AG09319 (cell line): ENCODE measurements at places on chromosomes 4 and X.
A peak's percentile ranks its signal among the peaks of the same experiment; 100 is the strongest.

DNA sequence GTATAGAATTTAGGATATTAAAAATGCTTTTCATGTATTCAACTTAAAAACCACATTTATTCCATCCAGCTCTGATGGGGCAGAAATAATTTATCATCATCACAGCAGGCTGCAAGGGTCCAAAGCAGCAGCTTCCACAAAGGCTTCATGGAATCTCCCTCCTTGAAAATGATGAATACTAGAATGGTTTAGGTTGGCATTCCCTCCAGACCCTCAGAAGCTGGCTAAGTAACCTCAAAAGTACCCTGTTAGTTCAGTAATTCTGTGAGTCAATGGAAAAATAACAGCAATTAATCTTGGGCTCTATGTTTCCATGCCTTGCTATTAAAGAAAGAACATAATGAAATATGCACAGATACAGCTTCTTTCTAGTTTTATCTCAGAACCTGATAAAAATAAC is 594.9 kb upstream of the DIPK2B start:
- no peak for DNase-seq

DNA sequence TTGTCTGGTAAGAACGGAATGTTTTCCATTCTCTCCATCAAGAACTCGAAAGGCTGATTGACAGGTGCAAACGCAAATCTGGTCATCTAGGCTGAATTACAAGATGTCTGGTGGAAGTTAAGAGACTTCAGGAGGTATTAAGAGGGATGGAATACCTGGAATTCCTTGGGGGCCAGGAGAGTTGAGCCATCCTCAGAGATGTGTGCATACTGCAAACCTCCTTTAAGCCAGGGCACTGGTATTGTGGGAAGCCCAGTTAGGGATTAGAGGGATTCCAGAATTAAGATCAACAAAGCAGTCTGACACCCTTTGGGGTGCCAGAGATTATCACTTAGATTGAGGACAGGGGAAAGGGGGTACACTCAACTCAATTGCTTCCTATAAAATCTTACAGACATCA is 151.4 kb downstream of the VCX3A start:
- no peak for DNase-seq

- no peak for DNase-seq
Measured at GRCh38 chr4:2511645-2512131, 24.8 kb upstream of the FAM193A start.

- no peak for DNase-seq
Measured at GRCh38 chrX:122788216-122788615, 395.9 kb upstream of the GRIA3 start.

DNA sequence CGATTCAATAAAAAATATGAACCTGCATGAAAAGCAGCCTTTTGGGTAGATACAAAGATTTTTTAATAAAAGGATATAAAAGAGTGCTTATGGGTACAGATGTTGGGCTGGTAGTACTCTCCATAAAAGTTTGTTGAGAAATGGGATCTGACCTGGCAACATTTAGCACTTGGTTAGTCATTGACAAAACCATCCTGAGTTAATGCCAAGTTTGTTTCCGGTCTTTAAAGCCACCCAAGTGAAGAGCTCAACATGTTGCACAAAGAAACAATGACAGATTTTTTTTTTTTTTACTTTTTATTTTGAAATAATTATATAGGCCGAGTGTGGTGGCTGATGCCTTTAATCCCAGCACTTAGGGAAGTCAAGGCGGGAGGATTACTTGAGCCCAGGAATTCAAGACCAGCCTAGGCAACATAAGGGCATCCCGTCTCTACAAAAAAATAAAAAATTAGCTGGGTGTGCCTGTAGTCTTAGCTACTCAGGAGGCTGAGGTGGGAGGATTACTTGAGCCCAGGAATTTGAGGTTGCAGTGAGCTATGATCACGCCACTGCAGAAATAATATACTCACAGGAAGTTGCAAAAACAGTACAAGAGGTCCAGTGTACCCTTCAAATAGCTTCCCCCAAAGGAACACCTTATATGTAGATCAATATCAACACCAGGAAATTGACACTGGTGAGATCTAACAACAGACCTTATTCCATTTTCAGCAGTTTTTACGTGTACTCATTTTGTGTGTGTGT is 16.6 kb downstream of the CHST7 start:
- DNase-seq, result no peak

GRCh38 chr4:187562345-187562744 is 433.2 kb upstream of the ZFP42 start:
- DNase-seq, result no peak

DNA sequence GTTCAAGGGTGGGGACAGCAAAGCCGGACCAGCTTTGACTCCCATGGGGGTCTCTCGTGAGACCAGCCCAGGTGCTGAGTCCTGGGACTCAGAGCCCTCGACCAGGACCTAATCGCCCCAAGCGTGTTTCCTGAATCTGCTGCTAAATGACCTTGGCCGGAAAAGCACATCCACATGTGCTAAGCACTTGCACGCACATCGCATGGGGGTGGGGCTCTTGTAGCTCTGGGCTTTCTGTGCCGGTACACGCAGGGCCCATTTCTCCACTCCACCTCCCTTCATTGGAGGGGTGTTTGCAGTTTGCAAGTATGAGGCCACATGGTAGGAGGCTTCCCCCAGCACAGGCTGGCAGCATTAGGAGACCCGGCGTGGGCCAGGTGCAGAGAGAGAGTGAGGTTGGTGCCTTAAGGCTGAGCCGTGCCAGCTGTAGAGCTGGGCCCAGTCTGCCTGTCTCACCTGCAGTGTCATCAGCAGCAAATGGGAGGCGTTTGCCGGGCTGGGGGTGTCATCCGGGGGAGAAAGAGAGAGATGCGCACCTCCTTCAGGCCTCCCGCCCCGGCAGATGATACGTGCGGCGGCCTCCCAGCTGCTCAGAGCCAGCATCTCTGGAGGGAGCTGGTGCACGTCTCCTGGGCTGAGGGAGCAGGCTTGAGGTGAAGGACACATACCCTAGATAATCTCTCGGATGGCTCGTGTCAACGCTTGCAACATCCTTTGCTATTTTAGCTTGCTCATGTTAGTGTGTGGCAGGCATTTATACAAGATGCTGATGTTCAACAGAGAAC is 45.2 kb upstream of the CLCN4 start:
- DNase-seq, result no peak

DNA sequence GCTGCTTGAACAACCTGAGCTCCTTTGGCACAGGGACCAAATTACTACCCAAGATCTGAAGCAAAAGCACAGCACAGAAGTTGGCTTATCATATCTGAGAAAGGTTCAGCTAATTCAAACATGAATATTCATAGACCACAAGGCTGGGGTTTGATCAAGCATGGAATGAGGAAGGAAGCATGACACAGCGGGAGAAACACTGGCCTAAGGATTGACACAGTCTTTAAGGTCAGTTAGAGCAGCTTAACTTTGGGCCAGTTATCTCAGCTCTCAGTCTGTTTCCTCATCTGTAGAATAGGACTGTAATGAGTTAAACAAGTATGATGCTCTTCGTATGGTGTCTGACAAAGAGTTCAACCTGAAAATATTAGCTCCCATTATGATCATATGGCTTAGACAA is 88.5 kb upstream of the CBR4 start:
- DNase-seq, result no peak

- no peak for DNase-seq
Measured at GRCh38 chrX:18855919-18856644, 127.8 kb downstream of the PHKA2 start.

- DNase-seq, result peak; percentile 14
Measured at GRCh38 chrX:31572360-31572759, 500.5 kb upstream of the FTHL17 start.

DNA sequence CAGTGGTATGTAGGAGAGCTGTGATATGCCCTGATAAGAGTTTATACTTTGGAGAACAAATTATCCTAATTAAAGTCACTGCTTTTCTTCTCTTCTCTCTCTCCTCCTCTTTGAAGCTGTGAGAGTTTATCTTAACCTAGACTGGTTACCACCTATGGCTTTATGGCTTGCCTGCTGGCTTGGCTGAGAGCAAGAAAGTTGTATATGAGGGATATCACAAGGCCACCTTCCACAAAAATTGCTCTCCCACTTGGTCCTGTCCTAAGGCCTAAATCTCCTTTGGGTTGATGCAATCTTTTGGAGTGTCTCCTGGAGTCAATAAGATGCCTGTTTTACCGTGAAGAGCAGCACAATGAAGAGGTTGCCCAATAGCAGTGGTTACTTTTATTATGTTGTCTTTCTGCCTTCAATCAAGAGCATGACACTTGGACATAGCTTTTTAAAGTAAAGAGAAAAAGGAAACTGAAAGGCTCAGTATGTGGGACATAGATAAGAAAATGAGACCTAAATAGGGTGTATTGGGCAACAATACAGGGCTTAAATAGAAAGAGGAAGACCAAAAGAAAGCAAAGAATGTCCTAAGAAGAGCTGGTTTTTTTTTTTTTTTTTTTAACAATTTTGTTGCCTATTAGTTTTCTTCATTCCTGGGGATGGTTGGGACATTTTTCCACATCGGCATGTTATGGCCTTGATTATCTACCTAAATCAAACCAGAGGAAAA is 9.2 kb downstream of the GUCY1A1 start:
- no peak for DNase-seq

DNA sequence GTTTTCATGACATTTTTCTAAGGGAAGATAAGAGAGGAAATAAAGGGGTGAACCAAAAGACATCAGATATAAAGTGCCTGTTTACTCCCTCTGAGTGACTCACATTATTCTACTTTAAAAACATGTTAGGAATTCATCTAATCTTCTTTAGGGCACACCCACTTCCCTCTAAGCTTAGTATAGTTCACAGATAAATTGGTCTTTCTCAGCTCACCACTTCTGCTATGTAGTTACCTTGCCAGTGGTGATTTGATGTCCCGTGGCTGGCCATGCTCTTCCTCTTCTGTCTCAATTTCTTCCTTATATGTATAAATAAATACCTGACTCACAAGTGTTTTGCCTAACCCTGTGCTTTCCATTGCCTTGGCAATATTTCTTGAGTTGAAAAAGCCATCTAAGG is 96.8 kb downstream of the PDLIM5 start:
- DNase-seq, result no peak

- no peak for DNase-seq
Measured at GRCh38 chrX:125132274-125132673, 187.4 kb upstream of the TEX13C start.

- DNase-seq, result no peak
Measured at GRCh38 chr4:37935026-37935425, 25.2 kb upstream of the PTTG2 start.

DNA sequence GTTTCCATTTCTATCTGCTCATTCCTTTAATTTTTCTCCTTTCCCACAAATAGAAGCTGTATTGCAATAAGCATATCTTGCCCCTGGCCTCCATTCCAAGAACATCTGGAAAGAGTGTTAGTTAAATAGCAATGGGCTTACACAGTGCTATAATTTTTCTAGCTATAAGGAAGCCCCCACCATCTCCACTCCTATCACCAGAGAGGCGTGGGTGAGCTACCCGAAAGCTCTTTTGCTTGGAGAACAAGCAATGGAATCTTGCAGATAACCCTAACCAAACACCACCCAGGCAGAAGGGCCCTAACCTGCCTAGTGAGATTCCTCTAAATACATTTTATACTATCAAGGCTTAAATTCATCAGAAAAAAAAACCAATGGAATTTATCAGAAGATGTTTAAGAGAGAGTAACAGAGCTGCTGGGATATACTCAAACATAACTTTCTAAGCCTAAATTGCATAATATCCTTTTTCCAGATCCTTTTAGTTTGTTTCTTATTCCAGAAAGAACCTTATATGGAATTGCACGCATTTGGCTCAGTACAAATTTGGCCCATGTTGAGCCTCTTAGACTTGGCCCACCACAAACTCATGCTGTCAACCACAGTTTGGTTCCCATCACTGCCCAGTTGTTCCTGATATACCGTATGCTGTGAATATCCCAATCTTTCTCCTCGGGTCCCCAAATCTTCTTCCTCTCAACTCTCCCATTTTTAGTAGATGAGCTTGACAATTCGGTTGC is 91.6 kb upstream of the PLAC1 start:
- DNase-seq, result no peak

GRCh38 chr4:75229806-75230570 is 284.2 kb downstream of the RCHY1 start:
- no peak for DNase-seq

GRCh38 chrX:43375136-43375535 is 281.0 kb upstream of the MAOA start:
- DNase-seq, result no peak

DNA sequence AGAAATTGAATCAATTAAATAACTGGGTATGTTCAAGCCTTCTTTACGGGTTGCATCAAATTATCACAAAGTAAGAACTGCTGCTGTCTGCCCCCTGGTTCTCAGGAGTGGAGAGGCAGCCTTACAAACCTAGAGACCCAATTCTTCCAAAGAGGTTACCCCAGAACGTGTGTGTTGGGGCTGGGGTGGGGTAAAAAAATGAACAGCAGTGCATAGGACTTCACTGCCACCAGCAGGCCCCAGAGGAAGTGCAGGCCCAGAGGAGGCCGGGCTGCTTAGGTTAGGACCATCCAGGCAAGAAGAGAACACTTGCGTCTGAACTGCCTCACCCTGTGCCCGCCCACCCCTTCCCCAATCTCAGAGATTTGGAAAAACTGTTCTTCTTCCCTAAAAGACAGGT is 1.5 kb upstream of the NWD2 start:
- DNase-seq, result no peak

DNA sequence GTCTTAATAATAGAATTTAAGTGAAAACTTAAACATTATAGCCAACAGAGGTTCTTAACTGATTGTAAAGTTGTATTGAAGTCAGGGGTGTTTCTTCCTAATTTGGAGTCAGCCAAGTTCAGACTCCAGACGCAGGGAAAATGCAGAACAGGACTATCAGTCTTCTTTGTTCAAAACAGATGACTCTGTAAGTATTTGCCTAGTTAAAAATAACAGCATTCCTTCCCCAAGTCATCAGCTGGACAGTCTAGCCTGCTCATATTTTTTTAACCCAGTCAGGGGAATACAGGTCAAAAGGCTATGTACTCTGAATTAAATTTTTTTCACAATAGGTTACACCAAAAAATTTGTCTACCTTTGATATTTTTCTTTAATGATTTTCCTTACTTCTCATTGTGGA is 73.8 kb upstream of the DCLK2 start:
- DNase-seq, result no peak

DNA sequence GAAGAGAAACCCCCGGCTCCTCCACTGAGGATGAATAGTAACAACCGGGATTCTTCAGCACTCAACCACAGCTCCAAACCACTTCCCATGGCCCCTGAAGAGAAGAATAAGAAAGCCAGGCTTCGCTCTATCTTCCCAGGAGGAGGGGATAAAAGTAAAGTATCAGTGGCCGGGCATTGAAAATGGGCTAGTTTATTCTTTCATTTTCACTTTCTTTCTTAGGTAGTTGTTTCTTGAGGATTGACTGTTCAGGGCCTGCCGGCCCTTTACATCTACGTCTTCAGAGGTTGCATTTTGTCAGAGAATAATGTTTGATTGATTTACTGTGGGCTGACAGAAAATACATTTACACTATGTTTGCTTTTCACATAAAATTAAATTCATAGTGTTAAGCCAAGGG is 27.1 kb downstream of the PAK3 start:
- DNase-seq, result no peak

DNA sequence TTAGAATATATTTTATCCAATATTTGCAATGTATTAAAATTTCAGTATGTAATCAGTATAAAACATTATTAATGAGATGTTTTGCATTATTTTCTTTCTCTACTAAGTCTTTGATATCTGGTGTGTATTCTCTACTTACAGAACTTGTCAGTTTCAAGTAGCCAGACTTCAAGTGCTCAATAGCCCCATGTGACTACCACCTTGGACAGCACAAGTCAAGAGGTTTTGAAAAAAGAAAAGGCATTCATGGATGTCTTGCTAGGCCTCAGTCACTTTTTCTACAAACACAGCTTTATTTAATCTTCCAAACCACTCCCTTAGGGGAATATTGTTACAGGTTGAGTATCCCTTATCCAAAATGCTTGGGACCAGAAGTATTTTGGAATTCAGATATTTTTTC is 189.4 kb downstream of the QDPR start:
- DNase-seq, result no peak

- DNase-seq, result no peak
Measured at GRCh38 chr4:92254767-92255442, 48.9 kb upstream of the GRID2 start.
